ENCODE measurements at places on chromosomes 5 and 9. TPM values are rescaled to one million over a fixed set of nuclear protein-coding genes. Genes with fewer than 3 reads are reported as not detected.

RPP25L gene
- 28.7 TPM for total RNA-seq

SLC4A9 gene
- total RNA-seq, result not detected

RMRP gene
- total RNA-seq, result 20,944 TPM

MEIKIN gene
- total RNA-seq, result not detected

HNRNPH1 gene
- 271 TPM for total RNA-seq

TMEM161B gene
- 9.4 TPM for total RNA-seq

MLANA gene
- not detected for total RNA-seq
